ENCODE measurements at places on chromosomes 13 and 19.
A peak's percentile ranks its signal among the peaks of the same experiment; 100 is the strongest.

DNA sequence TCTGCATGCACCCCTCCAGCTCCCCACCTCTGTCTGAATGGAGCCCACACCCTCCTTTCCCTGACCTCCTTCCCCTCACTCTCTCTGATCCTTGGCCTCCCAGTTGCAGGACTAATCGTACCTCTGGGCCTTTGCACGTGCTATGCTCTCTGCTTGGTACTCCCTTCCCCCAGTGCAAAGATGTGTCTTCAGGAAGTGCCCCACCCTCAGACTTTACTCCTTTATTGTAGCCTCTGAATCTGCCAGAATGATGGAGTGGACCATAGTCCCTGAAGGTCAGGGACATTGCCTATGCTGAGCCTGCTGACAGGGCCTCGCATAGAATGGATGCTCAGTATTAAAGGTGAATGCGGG is 1.3 kb upstream of the JUND start:
- DNase-seq: no peak

- DNase-seq: no peak
These were observed at the start of gene STRN4 for GRCh38 chr19:46746281-46747057. TSS of gene STRN4 (minus strand) at chr19:46746450. CDS start at chr19:46746430, 20 bp downstream.

GRCh38 chr13:25247360-25247759 is 39.9 kb downstream of the MTMR6 start:
- DNase-seq: no peak

- DNase-seq: no peak
These were observed 85.1 kb upstream of the UFM1 start for GRCh38 chr13:38264363-38265131.

- no peak for DNase-seq
These were observed 1.6 kb downstream of the KIR3DL1 start for GRCh38 chr19:54817670-54818536.

GRCh38 chr13:79780240-79780639 is 299.3 kb downstream of the NDFIP2 start:
- no peak for DNase-seq

DNA sequence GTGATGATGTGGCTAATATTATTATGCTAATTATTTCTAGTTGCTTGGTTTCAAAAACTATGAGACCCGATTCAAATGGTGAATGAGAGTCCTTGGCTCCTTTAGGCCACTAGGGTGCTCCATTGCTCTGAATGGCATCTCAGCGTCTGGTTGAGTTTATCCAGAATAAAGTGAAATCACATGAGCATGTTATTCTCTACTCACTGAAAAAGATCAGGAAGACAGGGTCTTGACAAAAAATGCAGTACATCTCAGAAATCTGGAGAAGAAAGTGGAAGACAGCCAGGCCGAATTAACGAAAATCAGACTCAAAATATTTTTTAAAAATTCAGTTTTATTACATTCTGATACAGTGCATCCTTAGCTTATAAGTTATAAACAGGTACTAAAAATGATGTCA is 516.2 kb downstream of the MYO16 start:
- no peak for DNase-seq

GRCh38 chr13:50911937-50912795 is 2.6 kb downstream of the RNASEH2B start:
- peak; percentile 94 for DNase-seq

DNA sequence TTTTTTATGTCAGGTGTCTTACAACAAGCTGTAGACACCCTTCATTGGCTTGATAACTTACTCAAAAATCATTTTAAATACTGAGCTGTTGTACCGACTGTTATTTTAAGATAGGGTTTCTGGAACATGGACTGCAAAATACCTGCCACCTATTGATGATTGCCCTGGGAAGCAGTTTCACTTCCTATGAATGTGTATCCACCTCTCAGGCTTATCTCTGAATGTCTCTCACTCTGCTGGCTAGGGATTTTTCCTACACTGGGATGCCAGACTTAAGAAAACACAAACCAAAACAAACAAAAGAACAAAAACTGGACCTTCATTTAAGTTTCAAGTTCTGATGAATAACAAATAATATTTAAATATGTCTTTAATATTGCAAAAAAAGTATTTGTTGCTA is 663.7 kb downstream of the EFNB2 start:
- DNase-seq: no peak

GRCh38 chr19:35908973-35909683 is 1.0 kb upstream of the TYROBP start:
- no peak for DNase-seq

DNA sequence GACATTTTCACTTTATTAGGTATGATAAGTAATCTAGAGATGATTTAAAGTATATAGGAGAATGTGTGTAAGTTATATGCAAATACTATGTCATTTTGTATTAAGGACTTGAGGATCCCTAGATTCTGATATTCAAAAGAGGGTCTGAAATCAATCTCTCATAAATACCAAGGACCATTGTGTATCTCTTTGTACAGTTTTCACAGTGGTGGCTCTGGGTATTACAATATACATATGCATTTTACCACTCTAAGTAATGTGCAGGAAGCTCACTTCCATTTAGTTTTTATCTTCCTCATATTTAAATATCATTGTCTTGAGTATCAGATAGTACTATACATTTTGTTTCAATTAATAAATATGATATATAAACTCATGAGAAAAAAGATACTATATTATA is 862.6 kb upstream of the PCDH20 start:
- DNase-seq: no peak

- DNase-seq: no peak
These were observed 53.4 kb downstream of the LATS2 start for GRCh38 chr13:21008026-21008425.

DNA sequence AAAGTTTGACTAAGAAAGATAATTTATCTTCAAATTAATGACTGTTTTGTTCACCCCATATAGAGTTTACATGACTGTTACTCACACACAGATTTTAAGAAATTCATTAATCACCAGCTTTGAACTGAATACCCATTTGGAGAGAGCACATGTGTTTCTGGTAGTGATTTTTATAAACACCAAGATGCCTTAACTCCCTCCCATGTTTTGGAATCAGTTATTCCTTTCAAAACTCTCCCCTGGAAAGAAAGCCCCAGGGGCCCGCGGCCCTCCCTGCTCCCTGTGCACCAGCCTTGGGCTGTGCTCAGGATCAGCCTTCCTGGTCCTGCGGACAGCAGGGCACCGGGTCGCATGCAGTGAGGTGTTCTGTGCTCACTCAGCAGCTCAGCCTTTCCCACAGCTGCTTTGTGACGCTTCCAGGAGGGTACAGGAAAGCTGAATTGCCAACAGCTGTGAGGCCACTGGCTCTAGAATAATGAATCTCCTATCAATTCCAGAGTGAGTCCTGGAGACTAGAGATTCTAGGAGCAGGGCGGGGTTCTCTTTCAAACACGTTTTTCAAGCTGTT is 483.2 kb downstream of the EFNB2 start:
- no peak for DNase-seq

DNA sequence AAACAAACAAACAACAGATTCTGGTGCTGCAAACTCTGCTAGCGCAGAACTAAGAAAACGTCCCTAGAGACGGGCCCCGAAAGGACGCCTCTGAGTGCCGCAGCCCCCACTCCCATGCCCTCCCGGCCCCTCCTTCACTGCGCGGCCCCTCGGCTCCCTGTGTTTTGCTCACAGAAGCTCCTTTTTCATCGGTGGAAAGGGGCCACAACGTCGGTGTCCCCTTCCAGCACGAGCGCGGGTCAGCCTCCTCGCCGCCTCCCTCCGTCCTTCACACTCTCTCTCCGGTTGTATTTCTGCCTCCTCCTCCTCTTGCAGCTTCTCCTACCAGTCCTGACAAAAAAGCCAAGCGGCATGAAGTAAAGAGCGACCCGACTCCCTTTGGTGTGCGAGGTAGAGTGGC is 14.8 kb upstream of the F7 start:
- no peak for DNase-seq

DNA sequence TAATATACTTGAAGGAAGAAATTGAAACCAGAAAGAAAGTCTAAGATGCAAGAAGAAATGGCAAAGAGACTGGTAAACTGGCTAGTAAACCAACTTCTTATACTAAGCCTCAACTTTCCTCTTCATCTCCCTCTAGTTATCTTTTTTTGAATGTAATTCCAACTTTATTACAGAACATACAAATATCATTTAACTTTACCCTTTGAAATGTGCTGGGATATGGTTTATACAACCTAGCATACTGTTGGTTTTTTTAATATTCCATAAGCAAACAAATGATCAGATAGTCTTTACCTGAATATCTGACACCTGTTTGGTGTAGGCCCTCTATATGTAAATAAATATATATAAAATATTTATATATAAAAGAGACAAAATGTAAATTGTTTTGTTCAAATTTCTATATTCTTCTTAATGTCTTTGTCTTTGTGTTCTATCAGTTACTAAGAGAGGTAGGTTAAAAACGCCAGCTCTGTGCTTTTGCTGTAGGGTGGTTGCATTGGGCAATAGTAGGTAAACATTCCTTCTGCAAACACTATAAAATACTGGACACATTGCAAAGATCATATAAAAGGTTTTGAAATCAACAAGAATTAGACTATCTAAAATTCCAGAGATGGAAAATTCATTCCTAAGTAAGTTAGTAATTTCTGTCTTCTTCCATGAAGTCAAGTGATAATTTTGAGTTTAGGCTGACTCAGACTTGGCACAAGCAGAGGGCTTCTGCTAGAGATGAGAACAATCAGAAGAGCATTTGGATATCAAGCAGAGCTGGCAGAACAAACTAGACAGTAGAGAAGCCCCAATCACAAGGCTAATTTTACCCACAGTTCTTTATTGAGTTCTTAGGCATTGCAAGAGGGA is 383.3 kb downstream of the RFC3 start:
- no peak for DNase-seq

DNA sequence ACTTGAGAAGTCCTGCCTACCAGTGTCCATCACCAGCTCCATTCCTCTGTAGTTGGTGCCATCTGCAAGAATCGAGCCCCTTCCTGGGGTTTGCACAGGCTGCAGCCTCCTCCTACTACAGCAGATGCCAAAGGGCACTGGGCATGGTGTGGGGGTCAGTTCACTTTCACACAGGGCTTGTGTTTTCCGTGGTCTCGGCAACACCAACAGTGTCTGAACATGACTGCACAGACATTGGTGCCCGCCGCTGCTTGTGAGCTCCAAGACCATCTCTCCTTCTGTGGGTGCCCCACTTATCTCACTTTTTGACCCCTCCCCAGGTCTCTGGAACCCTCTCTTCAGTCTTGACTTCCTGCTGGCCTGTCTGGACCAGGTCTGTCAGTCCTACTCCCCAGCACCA is 15.2 kb downstream of the ZNF446 start:
- no peak for DNase-seq

- DNase-seq: no peak
These were observed 7.4 kb upstream of the OXGR1 start for GRCh38 chr13:97001636-97002035.

DNA sequence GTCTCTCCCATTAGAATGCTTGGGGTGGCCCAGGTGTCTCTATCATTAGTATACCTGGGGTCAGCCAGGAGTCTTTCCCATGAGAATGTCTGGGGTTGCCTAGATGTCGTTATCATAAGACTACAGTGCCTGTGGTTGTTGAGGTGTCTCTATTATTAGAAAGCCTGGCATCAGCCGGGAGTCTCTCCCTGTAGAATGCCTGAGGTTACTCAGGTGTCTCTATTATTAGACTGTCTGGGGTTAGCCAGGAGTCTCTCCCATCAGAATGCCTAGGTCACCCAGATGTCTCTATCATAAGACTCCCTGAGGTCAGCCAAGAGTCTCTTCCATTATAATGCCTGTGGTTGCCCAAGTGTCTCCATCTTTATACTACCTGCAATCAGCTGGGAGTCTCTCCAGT is 1541.1 kb downstream of the UQCRFS1 start:
- DNase-seq: no peak

- no peak for DNase-seq
These were observed 40.3 kb upstream of the IPO5 start for GRCh38 chr13:97913206-97913605.

DNA sequence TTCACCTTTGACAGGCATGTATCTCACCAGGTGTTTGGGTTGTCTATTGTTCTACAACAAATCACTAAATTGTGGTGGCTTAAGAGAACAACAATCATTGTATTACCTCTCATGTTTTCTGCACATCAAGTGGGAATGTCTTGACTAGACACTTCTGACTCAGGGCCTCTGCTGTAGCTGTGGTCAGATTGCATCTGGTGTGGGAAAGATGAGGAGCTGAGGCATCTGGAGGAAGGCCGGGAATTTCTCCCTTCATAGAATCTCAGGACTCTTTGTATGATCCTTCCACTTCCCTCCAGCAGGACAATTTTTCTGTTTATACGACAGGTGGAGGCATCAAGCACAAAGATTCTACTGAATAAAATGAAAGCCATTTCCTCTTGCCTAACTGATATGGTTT is 511.8 kb upstream of the NBEA start:
- DNase-seq: no peak

DNA sequence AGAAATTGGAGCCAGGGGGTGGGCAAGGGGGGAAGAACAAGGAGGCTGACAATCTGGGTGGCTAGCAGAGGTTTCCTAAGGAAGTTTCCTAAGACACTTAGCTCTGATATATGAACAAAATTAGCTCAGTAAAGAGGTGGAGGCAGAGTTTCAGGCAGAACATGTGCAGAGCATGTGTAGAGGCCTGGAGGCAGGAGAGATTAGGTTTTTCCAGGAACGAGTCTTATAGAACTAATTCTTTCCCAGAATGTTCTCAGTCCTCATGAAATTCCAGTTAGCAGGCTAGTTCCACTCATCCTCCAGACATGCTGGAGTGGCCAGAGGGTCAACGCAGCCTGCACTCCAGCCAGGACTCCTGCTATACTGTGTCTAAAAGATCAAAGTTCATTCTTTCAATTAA is 184.7 kb downstream of the LACC1 start:
- no peak for DNase-seq

GRCh38 chr13:20684546-20684945 is 19.0 kb upstream of the IL17D start:
- DNase-seq: no peak

DNA sequence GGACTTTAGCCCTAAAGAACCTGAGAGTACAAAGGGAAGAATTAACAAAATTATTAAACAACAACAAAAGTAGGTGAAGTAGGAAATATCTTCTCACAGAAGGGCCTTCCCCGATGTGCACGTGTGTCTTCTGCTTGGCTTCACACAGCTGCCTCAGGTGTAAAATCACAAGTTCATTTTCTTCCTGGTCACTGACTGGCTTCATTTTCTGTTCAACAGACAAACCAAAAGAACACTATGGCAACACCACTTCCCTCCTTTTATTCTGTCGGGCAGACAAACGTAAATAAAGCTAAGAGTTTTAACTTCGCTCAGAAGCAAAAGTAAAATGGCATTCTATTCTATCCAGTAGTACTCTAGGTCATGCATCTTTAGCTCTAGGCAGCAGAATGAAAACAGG is 140.9 kb downstream of the TBC1D4 start:
- DNase-seq: no peak

Measured in stimulated activated CD8-positive, alpha-beta memory T cell treated with anti-CD3 and anti-CD28 coated beads, Interleukin-15, amount 100 ng/mL, for 1 hour (primary cell).